Brain microvascular endothelial cell (primary cell): ENCODE measurements at places on chromosomes 12 and 14.
A peak's percentile ranks its signal among the peaks of the same experiment; 100 is the strongest.

GRCh38 chr12:33438025-33438772, 1.4 kb downstream of the SYT10 start:
- no peak for DNase-seq

DNA sequence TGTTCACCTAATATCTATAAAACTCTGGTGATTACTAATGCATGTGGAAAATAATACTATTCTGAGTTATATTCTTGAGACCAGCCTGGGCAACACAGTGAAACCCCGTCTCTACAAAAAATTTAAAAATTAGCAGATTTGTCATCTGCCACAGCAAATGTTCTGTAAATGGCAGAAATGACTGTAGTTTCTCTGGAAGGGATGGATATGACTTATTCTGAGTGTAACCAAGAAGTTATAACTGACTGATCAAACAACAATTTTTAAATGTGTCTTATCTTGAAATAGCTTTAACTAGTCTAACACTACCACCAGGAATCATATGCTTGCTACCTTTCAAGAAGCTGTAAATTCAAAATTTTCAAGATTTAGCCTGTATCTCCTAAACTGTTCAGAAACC, 88.7 kb downstream of the PLBD1 start:
- DNase-seq = no peak

GRCh38 chr12:19181666-19182426, 52.3 kb downstream of the PLEKHA5 start:
- no peak for DNase-seq

DNA sequence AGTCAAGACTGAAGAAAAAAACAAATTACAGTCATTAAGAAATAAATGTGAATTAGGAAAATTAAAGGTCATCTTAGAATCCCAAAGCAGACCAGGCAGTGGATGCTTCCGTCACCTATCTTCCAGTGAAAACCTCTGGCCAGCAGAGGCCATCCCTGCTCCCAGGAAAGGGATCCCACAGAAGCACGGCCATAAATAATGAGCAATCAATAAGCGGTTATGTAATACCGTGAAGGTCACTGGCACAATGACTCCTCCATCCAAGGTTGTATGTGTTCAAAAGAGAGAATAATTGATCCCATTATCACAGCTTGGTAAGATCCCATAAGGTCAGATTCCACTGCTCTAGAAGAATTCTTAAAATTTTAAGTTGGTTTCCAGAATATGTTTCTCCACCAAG, 85.7 kb downstream of the PPP2R5E start:
- no peak for DNase-seq

DNA sequence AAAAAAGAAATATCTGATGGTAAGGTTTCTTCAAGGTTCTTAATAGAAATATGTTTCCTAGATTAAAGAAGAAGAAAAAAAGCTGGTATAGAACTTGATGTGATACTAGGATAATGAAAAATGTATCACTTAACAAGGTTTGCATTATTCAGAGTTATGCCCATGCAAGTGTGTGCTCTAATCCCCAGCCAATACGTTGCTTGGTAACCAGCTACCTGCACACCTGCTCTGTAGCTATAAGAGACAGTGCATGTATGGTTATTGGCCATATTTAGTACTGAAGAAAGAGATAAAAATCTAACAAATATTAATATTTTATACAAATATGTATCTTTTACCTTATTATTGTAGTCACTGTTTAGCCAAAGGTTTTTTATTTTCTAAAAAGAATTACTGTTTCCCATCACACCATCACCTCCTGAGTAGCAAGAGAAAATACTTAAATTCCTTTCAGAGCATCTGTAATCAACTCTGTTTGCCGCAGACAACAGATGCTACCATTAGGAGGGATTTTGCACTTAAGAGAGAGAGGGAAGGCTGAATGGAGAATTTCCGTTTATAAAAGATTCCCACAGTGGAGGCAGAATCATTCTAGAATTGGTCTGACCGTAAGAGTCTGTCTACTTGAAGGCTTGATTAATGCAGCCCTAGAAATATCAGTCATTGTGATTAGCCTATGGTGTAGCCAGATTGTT, 115.6 kb downstream of the NEDD1 start:
- DNase-seq = no peak

- DNase-seq = peak; percentile 22
Measured at GRCh38 chr14:22532345-22533056, 56.5 kb downstream of the DAD1 start.

DNA sequence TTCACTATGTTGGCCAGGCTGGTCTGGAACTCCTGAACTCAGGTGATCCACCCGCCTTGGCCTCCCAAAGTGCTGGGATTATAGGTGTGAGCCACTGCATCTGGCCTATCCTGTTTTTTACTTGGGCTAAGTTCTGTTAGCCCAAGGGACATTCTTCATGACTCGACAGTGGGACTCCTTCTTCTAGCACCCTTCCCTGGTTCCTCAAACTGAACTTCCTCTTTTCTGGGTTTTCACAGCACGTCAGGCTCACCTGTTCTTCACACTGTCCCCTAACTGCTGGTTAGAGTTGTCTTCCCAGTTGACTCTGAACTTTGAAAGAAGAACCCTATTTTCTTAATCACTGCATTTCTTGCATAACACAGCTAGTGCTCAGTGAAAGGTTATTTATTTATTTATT, 22.5 kb downstream of the CABP1 start:
- DNase-seq = no peak

- no peak for DNase-seq
Measured at GRCh38 chr12:67877727-67878126, 111.5 kb upstream of the IFNG-AS1 start.

GRCh38 chr12:28086521-28087155, 103.6 kb upstream of the CCDC91 start:
- DNase-seq = no peak

DNA sequence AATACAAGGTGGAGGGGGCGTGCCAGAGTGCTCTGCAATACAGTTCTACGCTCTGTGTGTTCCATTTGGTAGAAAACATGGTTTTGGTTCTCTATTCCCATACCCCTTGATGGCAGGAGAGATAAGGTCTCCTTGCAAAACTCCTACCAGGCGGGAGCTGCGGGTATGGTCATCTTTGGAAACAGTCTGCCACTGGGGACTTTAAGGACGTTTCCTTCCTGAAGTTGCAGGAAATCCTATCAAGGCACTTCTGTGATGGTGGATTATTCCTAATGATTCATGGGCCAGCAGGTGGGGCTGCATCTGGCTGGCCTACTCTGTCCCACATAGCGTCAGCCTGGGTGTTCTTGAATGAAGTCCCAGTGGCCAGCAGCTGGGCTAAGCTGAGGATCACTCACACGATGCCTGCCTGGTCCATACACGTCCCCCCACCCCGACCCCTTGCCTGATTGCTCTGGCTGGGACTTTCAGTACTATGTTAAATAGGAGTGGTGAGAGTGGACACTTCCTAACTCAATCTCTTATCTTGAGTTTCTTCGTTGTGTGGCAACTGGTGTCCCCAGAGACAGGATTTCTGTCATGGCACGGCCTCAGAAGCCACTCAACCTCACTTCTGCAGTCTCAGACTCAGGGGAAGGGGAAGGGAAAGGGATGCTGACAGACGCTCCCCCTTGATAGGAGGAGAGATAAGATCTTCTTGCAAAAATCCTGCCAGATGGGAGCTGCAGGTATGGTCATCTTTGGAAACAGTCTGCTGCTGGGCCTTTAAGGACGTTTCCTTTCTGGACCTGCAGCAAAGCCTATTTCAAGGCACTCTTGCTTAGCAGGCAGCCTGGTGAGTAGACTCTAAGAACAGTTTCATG, 61.0 kb upstream of the FKBP4 start:
- no peak for DNase-seq

- no peak for DNase-seq
Measured at GRCh38 chr12:129202109-129202814, 349.0 kb downstream of the GLT1D1 start.

GRCh38 chr12:27781680-27782079, 1.6 kb upstream of the MANSC4 start:
- peak; percentile 3 for DNase-seq

- DNase-seq = peak; percentile 53
Measured at GRCh38 chr12:89084751-89085150, 267.6 kb downstream of the DUSP6 start.

DNA sequence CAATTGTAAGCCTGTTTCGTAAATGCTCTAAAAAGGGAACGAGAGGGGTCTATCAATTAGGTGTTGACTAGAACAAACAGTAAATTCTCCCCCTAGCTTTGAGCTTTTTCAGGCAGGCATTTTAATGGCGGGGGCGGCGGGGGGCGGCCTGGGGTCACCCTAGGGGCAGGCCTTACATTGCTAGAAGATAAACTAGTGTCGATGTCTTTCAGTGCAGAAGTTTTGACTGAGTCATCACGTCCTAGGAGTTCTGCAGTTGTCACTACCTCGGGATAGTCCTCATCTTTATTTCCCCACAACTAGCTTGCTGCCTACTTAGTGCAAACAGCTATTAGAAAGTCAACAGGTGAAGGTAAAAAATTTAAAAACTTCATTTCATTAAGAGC, 1.6 kb downstream of the ATP6V1D start:
- DNase-seq = peak; percentile 22

DNA sequence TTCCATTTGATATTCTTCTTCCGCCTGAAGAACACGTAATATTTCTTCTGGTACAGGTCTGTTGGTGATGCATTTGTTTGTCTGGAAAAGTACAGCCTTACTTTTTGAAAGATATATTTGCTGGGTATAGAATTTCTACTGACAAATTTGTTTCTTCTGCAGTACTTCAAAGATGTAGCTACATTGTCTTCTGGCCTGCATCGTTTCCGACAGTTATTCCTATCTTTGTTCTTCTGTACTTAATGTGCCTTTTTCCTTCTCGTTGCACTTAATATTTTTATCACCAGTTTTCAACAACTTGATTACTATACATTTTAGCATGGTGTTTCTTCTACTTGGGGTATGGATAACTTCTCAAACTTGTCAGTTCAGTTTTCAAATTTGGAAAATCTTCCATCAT, 47.1 kb downstream of the SENP1 start:
- DNase-seq = no peak
